MG63 (cell line): ENCODE measurements at places on chromosomes 2 and 18.

DNA sequence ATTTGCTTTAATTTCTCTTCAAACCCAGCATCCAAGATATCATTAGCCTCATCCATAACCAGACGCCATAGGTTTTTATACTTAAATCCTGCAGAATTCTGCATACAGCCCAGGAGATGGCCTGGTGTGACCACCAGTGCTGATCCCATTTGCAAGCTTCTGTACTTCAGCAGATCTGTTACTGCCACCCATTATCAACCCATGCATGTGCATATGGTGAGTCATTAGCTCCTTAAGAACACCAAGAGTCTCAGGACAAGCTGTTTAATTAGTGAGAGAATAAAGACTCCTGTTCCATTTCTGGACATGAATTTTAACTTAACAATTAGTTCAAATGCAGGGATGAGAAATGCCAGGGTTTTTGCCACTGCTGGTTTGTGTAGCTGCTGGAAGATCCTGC is 110.7 kb upstream of the TANK start:
- DNase-seq = no peak

- no peak for DNase-seq
These were observed 14.4 kb upstream of the SALL3 start for GRCh38 chr18:78965260-78965659.

GRCh38 chr2:393711-394696 is 106.1 kb upstream of the ALKAL2 start:
- DNase-seq = peak; percentile 54

GRCh38 chr2:156511803-156512202 is 75.6 kb downstream of the GPD2 start:
- no peak for DNase-seq

DNA sequence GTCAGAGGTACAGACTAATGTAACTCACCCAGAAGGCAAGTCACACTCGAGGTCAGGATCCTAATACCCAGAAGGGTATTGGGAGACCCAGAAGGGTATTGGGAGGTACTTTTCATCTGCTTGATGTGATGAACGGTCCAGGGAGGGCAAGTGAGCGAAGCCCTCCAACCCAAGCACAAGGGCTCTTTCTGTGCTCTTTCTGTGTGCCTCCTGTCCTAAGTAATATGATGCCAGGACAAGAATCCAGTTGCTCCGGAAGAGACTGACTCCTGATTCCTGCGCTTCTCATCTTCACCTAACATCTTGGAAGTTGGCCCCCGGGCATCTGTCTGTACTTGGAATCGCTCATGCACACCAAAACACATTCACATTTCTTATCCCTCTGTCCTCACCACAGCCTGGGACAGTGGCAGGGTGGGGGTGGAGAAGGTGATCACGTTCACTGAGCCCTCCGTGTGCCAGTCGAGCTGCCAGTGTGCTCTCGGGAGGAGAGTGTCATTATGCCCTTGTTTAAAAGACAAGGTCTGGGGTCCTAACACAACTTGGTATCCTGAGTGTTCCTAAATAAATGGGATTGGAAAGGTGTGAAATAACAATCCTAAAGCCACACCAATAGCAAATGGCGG is 17.1 kb downstream of the GYPC start:
- no peak for DNase-seq

- no peak for DNase-seq
These were observed 777.9 kb downstream of the DCC start for GRCh38 chr18:53117851-53118250.
